NCI-H1930 (cell line): ENCODE measurements at places on chromosomes 5 and 9.

DNA sequence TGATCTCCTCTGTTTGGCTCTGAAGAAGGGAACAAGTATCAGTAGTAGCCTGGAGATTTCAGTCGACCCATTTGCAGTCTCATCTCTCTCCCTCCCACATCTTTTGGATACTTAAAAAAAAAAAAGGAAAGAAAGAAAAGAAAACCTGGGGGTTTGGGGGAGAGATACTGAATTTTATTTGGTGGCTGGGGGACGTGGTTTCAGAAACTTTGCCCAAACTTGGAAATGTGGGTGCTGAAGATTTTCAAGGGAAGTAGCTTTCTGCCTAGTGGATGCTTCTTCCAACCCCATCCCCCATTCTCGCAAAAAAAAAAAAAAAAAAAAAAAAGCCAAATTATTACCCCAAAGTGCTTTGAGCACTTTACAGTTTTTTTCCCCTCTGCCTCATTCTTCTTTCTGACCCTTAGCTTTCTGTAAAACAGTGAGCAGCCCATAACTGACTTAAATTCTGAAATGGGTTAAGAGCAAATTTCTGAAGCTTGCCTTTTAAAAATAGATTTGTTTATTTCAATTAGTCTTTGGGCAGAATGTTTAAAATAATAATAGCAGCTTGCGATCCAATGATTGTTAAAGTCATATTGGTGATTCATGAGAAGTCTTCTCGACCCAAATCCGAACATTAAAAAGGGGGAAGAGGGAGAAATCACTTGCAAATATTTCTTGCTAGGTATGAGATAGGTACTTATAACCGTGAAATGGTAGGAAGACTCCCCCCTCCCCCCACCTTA lies 894 bp downstream of the FST start:
- DNase-seq = no peak

- no peak for DNase-seq
Observed at GRCh38 chr9:134162926-134163370, 1.4 kb downstream of the RNU6ATAC start.

DNA sequence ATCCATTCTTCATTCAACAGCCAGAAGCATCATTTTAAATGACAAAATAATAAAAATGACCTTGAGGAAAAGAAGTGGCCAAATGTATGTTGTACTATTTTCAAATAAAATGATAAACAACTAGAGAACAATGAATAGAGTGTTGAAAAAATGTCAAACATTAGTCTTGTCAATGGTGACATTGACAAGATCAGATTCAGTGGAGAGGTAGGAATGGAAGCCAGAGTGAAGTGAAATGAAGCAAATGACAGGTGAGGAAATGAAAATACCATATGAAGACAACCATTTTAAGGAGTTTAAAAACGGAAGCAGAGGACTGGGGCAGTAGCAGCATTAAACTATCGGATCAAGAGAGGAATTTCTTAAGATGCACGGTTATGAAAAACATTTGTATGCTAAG lies 38.2 kb upstream of the COX7C start:
- no peak for DNase-seq

- no peak for DNase-seq
Observed at GRCh38 chr5:34007201-34007620, 639 bp downstream of the AMACR start.

- DNase-seq = no peak
Observed at GRCh38 chr9:100428871-100429654, 2.1 kb downstream of the MSANTD3 start.

- no peak for DNase-seq
Observed at GRCh38 chr5:122435234-122435633, 123.2 kb downstream of the SNCAIP start.

- DNase-seq = no peak
Observed at GRCh38 chr9:108528231-108528630, 327.6 kb downstream of the ACTL7B start.

DNA sequence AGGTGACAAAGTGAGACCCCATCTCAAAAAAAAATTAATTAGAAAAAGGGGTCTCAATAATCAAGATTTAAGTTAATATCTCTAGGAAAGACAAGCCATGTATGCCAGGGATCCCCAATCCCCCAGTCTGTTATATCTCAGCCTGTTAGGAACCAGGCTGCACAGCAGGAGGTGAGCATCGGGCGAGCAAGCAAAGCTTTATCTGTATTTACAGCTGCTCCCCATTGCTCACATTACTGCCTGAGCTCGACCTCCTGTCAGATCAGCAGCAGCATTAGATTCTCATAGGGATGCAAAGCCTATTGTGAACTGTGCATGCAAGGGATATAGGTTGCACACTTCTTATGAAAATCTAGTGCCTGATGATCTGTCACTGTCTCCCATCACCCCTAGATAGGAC lies 116.8 kb downstream of the TARS1 start:
- no peak for DNase-seq

DNA sequence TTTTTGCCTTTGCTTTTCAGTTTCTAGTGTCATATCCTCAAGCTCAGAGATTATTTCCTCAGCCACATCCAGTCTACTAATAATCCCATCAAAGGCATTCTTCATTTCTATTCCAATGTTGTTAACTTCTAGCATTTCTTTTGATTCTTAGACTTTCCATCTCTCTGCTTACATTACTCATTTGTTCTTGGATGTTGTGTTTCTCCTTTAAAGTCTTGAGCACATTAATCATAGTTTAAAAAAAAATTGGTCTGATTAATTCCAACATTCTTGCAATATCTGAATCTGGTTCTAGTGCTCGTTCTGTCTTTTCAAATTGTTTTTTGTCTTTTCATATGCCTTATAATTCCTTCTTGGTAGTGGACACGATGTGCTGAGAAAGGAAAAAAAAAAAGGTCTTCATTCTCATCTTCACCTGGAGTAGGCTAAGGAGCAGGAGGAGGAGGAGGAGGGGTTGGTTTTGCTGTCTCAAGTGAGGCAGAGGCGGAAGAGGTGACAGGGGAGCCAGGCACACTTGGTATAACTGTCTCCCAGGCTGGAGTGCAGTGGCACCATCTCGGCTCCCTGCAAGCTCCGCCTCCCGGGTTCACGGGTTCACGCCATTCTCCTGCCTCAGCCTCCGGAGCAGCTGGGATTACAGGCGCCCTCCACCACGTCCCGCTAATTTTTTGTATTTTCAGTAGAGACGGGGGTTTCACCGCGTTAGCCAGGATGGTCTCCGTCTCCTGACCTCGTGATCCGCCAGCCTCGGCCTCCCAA lies 16.3 kb downstream of the PRXL2C start:
- no peak for DNase-seq

- no peak for DNase-seq
Observed at GRCh38 chr5:172453206-172453985, 929 bp downstream of the SH3PXD2B start.

DNA sequence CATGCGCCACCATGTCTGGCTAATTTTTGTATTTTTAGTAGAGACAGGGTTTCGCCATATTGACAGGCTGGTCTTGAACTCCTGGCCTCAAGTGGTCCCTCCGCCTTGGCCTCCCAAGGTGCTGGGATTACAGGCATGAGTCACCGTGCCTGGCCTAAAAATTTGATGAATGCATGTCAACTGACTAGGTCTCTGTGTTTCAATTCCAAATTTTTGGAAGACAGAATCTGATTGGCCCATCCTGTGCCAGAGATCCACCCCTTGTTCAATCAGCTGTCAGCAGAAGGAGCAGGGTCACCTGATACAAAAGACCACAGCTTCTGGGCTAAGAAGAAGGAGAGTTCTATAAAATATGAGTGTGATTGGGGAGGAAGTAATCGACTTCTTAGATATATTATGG lies 43.5 kb upstream of the COL15A1 start:
- DNase-seq = no peak

GRCh38 chr5:134738963-134739661 lies 764 bp downstream of the CAMLG start:
- DNase-seq = no peak

GRCh38 chr5:111813537-111813936 lies 56.5 kb upstream of the NREP start:
- no peak for DNase-seq

DNA sequence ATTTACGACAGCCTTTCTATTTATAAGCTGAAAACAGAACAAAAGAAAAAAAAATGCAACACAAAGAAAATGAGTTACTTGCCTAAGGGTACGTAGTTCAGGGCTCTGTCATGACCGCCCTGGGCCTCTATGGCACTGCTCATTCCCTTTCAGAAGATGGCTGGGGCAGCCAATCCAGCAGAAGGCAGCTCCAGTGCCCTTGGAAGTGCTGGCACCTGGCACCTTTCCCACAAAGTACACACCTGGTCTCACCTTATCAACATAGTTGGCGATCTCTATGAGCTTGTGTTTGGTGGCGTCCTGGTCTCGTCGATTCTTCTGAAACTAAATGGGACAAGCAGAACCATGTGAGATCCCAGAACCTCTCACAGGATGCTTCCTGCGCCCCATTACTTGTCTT lies 53.2 kb downstream of the NIPAL4 start:
- DNase-seq = no peak

DNA sequence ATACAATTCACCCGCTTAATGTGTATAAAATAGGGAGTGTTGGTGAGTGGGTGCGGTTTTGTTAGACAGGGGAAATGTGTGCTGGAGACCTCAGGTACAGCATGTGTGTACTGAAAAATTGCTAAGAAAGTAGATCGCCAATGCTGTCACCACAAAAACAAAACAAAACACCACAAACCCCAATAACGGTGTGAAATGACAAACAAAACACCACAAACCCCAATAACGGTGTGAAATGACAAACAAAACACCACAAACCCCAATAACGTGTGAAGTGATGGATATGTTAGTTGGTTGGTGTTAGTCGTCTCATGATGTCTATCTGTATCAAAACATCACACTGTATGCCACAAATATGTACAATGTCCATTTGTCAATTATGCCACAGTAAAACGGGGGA lies 14.2 kb upstream of the GFPT2 start:
- no peak for DNase-seq

DNA sequence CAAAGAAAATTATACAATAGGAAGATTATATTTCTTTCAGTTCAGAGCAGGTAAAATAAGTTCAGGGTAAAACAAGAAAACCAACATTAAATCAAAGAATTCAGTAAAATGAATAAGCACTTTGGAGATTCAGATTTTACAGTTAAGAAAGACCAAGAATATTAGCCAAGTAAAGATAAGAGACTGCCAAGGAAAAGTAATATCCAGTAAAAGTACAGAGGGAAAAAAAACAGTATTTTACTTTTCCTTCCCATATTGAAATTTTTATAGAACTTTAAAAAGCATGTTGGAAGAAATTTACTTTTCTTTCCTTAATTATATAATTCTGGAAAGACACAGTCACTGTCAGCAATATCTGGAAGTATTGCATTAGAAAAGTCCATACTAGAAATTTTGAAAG lies 393.4 kb downstream of the NFIB start:
- no peak for DNase-seq

- no peak for DNase-seq
Observed at GRCh38 chr9:93902051-93902779, 52.9 kb downstream of the BARX1 start.

DNA sequence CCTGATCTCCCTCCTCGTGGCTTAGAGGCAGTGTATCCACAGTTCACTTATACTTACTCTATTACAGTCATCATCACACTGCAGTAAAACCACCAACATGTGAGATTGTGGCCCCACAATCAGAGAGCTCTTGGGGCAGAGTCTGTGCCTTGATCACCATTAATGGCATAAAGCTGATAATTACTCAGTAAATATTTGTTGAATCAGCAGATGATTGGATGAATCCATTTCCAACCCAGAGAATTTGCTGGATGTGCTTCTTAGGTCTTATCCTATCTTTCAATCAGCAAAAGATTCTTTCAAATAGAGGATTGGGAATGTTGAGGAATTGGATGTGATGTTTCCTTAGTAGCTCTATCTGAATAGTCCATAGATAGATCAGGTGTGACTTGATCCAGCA lies 88.8 kb upstream of the PITX1 start:
- no peak for DNase-seq

GRCh38 chr5:56908942-56909293 lies 478 bp upstream of the SETD9 start:
- no peak for DNase-seq

GRCh38 chr9:14524873-14525515 lies 168.2 kb downstream of the ZDHHC21 start:
- DNase-seq = peak; percentile 70
